ENCODE measurements at places on chromosomes 3 and 15.

DNA sequence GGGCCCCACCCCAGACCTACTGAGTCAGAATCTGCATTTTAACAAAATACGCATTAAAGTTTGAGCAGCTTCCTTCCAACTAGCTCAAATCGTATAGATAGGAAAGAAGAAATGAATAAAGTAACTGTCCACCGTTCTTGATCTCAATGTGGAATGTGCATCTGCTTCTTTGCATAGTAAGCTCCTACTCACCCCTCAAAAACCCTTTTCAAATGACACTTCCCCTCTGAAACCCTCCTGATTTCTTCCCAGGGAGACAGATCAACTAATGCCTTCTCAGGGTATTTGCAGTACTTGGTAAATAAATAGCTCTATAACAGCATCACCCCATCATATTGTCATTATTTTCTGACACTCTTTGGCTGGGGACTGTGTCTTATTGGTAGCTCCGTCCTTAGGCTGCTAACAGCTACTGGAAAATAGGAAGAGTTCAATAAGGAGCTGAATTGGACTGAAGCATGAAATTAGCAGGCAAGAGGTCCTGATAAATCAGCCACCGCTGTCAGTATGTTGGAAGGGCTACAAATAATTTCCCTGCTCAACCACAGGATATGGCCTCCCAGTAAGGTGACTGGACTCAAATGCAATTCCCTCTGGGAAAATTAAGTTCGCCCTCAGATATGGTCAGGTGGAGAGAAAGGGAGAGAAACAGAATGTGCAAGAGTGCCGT, 10.2 kb downstream of the OXTR start:
- DNase-seq, result no peak

DNA sequence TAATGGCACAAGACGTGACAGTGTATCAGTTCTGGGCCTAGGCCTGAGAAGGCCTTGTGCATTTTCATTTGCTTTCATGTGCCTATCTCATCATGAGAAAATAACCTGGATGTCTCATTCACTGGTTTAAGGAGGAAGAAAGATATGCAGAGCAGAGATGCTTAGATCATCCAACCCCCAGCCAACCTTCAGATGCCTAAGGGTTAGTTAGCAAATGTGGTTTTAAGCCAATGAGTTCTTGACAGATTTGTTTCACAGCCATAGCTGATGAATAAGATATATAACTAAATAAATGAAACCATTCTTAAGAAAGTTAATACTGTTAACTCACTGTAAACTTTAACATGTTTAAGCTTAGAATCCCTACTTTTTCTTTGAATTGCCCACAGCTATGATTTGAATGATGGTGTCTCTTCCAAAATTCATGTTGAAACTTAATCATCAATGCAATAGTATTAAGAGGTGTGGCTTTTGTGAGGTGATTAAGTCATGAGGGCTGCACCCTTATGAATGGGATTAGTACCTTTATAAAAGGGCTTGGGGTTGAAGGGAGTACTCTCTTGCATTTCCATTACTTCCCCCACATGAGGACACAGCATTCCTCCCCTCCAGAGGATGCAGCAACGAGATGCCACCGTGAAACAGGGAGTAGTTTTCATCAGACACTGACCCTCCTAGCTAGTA, 324.6 kb upstream of the TBC1D5 start:
- no peak for DNase-seq

- no peak for DNase-seq
These were observed 74.0 kb downstream of the ADAMTS7 start for GRCh38 chr15:78737187-78737820.

DNA sequence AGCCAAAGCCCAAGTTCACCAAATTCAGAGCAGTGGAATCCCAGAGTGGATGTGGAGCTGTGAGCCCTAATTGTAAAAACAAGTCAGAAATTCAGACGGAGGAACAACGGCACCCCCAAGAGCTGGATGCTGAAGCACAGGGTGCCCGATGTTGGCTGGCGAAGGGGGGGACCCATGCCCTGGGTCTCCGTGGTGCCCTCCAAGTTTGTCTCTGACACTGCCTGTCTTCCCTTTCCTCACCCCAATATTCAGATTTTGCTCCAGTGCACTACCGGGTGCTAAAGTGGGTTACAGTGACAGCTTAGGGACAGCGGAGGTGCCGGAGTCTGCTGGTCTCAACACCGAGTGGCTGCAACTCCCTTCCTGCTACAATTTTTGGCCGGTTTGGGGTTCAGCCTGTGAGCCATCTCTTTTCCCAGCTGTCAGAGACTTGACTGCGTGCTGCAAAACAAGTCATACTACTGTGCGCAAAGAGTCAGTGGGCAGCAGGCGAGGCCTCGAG, 6.6 kb downstream of the GRIP2 start:
- DNase-seq, result no peak

GRCh38 chr15:69941706-69942495, 155.8 kb downstream of the TLE3 start:
- DNase-seq, result no peak

DNA sequence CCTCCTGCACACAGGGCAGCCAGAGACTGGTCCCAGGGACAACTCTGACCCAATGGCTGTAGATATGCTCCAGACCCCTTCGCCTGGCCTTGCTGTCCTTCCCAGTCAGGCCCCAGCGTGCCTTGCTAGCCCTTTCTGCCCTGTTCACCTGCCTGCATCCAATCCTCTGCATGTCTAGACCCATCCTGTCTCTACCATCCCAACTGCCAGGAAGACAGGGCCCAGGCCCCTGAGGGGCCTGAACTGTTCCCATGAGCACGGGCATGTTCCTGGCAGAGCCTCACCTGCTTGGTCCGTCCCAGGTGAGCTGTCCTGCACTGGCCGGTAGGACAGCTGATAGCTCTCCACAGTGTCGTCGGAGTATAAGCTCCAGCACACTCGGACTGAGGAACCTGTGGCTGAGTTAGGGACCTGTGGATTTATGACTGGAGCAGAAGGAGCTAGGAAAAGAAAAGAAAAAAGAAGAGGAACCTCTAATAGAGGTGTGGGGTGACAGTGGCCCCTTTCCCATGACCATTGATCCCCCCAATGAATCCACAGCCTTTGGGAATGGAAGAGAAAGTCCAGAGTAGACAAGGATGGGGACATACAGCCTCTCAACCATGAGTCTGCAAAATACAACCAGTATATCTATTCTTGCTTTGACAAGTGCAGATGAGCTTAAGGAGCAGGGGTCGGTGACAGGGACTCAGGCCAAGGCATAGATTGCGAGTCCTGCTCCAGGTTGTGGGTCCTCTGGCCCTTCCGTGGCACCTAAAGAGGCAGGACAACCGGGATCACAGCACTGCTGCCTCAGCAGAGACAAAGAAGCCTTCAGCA, 33.9 kb downstream of the FSD2 start:
- DNase-seq, result no peak

- DNase-seq, result no peak
These were observed 474.7 kb upstream of the IL12A start for GRCh38 chr3:159513867-159514380.

GRCh38 chr3:83601704-83602103, 1357.1 kb upstream of the CADM2 start:
- no peak for DNase-seq

- no peak for DNase-seq
These were observed 42.3 kb upstream of the XIRP1 start for GRCh38 chr3:39234651-39235050.

GRCh38 chr3:67030785-67031740, 33.0 kb downstream of the KBTBD8 start:
- no peak for DNase-seq

GRCh38 chr3:112476346-112476745, 22.9 kb downstream of the BTLA start:
- DNase-seq, result no peak

DNA sequence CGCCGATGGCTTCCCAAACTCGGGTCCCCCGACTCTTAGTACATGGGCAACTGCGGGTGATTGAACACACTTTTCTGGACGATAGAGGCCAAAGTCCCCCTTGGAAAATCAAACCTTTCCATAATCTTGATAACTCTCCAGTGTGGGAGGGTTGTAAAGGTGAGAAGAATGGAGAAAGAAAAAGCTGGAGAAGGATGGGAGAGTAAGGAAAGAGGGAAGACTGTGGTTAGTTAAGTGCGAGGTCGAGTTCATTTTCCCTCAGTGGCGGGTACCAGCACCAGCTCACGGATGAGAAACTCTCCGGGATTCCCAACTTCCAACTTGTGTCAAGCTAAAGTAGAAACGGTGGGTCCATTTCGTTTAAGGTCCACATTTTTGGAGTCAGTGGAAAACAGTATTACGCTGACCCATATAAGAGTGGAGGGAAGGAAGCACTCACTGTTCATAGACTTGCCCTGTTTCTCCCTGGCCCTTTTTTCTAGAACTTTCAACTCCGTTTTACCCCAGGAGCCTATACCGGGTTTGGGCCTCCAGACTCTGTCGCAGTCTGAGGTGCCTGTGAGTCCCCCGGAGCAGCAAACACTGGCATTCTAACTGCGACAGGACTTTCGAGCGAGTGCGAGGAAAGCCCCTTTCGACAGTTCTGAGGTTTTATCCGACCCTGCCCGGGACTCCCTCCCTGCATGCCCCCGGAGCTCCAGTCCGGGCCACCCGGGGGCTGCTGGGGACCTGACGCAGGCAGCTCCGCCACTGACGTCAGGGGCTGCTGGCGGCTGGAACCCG, 14.8 kb downstream of the ZIC1 start:
- no peak for DNase-seq

DNA sequence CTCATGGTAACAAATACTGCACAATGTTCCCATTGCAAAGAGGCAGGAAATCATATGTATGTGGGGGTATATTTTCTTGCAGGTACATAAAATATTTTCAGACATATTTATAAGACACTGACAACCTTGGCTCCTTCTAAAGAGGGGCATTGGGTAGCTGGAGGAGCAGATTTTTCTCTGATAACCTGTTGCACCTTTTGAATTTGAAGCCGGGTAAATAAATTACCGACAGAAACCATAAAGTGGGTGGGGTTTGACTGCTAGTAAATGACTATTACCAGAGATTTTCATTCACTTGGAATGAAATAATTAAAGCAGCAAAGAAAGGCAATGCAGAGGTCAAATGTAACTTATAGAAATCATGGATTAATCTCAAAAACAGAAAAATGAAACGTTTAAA, 19.2 kb downstream of the LHFPL4 start:
- DNase-seq, result no peak

DNA sequence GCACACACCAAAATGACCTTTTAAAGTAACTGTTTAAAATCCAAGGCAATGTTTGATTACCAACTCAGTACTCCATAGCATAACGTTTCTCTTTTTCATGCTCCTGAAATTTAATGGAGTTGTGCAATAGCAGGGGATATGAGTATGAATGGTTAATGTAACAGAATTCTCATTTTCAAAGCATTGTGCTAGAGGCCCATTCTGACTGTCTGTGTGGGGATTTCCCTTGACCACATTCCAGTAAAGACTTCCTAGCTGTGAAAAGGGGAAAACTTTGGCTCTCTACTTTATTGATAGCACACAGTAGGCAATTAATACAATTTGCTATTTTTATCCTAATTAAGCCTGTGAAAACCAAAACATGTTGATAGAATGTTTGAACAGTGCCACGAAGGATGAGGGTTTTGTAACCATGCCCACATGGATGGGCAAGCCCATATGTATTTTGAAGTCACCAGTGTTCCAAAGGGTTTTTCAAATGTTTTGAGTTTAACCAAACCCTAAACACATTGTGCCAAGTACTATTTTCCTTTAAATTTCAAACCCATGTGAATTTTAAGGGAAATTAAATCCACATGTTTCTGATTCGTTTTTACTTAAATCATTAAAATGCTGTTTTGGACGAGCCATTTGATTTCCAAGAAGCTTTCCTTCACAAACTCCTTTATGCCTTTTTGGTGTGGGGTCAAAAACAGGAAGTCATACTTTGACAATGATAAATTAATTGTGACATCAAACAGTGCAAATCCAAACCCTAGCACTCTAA, 261.2 kb downstream of the SHOX2 start:
- DNase-seq, result no peak

DNA sequence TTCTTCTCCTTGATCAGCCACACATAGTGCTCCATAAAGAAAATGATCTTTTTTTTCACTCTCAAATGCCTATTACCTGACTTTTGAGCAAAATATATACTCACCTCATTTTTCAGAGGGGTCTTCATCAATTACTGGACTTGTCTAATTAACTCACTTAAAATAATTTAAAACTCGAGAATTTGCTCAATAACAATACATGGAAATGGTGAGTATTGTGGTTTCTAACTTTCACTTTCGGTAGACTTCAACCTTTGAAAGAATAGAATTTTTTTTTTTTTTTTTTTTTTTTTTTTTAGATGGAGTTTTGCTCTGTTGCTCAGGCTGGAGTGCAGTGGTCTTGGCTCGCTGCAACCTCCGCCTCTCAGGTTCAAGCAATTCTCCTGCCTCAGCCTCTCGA, 17.7 kb upstream of the EPHB1 start:
- DNase-seq, result no peak

- no peak for DNase-seq
These were observed 35.5 kb downstream of the DZIP1L start for GRCh38 chr3:138079901-138080300.

GRCh38 chr3:146625186-146625775, 20.1 kb upstream of the PLSCR5 start:
- no peak for DNase-seq

DNA sequence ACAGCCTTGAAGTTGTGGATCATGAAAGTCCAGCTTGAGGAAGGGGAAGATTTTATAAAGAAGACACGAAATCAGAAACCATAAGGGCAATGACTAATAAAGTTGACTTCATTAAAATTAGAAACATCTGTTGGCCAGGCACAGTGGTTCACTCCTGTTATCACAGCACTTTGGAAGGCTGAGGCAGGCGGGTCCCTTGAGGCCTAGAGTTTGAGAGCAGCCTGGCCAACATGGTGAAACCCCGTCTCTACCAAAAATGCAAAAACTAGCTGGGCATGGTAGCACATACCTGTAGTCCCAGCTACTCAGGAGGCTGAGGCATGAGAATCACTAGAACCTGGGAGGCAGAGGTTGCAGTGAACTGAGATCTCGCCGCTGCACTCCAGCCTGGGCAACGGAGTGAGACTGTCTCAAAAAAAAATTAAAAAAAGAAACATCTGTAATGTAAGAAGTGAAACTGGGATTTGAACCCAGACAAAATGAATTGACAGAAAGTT, 7.9 kb upstream of the UBXN7 start:
- no peak for DNase-seq

DNA sequence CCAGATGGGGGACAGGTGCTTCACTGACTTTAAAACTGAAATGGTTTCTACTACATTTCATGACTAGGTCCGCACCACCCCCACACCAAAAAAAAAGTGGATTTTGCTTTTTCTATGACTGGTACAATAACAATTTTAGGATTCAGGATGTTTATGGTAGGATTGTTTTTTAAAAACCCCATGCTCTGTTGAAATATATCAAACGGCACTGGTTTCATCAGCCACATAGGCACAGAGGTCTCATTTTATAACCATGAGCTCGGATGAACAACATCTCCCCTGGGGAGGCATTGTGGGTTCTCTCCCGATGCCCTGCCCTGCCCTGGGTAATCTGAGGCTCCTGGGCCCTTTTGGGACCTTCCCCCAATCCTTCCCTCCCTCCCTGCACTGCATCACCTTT, 202.7 kb upstream of the KBTBD8 start:
- DNase-seq, result no peak

- no peak for DNase-seq
These were observed 21.1 kb downstream of the ATRIP start for GRCh38 chr3:48467473-48468267.

- DNase-seq, result no peak
These were observed 86.9 kb upstream of the SATB1 start for GRCh38 chr3:18512007-18512406.

GRCh38 chr3:130932979-130933378, 39.1 kb downstream of the ATP2C1 start:
- DNase-seq, result no peak
